ENCODE measurements at places on chromosomes 6 and 20. TPM values are rescaled to one million over a fixed set of nuclear protein-coding genes. Genes with fewer than 3 reads are reported as not detected.

Gene ANKRD6
- 2.2 TPM for total RNA-seq

Gene DLL1
- total RNA-seq = not detected

GRCh38 chr6:90586546-90586835 is 381 bp downstream of the MAP3K7 start:
- no peak for DNase-seq

GRCh38 chr6:48817333-48818051 is 645.6 kb downstream of the MMUT start:
- DNase-seq = no peak

DNA sequence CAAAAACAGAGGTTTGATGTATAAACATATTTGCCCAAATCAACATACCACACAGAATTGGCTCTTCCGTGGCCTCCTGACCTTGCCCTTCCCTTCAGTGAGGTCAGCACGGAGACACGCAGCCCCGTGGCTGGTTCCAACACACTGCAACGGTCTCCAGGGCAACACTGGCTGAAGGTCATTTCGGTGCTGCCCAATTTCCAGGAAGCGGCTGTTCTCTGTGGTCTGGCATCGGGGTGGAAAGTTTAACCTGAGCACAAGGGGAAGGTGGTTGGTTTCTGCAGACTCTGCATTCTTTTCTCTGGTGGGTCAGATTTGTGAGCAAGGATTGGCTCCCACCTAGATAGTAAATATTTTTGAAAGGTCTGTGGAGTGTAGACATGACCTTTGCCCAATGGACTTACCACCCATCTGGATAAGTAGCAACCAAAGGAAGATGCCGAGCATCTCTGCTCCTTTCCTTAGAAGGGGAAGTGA is 177.6 kb upstream of the PHACTR1 start:
- no peak for DNase-seq

Gene ABT1
- 29.9 TPM for total RNA-seq

GRCh38 chr6:147222160-147222838 is 18.1 kb downstream of the STXBP5 start:
- DNase-seq = no peak

Gene PI16
- not detected for total RNA-seq

- no peak for DNase-seq
These were observed 7.3 kb downstream of the NPBWR2 start for GRCh38 chr20:64099880-64100565.

GRCh38 chr6:6057442-6058053 is 50.8 kb upstream of the NRN1 start:
- DNase-seq = no peak

GRCh38 chr6:168380956-168381605 is 59.9 kb upstream of the SMOC2 start:
- DNase-seq = no peak

Gene SNAP91
- total RNA-seq = not detected

DNA sequence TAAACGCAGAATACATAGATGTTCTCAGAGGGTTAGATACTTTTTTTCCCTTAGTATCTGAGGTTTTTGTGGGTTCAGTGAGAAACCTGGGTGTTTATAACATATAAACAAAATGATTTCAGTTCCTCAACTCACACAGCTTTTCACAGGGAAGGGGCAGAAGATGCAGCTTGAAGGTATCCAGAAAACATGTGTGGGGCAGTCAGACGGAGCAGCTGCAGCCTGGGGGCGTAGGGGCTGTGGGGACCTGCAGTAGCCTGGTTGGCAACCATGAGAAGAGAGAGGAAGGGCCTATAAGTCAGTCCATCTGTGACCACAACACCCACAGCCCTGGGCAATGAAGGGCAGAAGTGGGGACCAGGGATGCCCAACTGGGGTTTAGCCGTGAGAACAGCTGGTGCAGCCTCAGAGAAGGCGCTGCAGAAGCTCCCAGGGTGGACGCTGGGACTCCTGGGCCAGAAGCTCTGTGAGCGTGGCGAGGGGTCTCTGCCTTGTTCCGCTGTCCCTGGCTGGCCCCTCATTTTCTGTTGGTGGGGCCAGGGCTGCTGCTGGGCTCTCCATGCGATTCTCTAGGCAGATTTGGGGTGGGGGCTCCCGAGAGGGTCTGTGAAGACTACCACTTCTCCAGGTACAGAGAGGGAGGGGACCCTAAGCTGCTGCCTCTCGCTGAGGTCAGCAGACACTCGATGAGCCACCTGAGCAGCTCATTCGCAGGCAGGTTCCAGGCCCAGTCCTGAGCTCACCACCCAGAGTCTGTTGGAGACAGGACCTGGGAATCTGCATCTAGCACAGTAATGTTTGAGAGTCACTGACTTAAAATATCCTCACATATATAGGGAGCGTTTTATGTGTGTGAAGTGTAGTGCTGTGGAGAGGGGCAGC is 181.2 kb downstream of the ZDHHC14 start:
- DNase-seq = no peak

DNA sequence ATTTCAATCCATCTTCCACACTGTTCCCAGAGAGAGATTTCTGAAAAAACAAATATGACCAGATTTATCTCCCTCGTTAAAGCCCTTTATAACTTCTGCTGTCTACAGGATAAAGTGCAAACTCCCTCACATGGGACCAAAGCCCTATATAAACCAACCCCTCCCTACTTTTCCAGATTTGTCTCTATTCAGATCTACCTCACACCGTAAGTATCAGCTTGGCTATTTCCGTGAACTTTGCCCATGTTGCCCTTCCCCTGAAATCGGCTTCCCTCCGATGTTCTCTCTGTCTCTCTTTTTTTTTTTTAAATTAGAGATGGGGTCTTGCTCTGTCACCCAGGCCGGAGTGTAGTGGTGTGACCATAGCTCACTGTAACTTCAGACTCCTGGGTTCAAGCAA is 12.1 kb upstream of the FAM8A1 start:
- DNase-seq = no peak

GRCh38 chr20:9994676-9995075 is 40.1 kb upstream of the ANKEF1 start:
- no peak for DNase-seq

- DNase-seq = no peak
These were observed 413.2 kb upstream of the JAG1 start for GRCh38 chr20:11086970-11087369.

Gene UNC93A
- total RNA-seq = not detected

- no peak for DNase-seq
These were observed 172.3 kb downstream of the EPM2A start for GRCh38 chr6:145562771-145563615.

DNA sequence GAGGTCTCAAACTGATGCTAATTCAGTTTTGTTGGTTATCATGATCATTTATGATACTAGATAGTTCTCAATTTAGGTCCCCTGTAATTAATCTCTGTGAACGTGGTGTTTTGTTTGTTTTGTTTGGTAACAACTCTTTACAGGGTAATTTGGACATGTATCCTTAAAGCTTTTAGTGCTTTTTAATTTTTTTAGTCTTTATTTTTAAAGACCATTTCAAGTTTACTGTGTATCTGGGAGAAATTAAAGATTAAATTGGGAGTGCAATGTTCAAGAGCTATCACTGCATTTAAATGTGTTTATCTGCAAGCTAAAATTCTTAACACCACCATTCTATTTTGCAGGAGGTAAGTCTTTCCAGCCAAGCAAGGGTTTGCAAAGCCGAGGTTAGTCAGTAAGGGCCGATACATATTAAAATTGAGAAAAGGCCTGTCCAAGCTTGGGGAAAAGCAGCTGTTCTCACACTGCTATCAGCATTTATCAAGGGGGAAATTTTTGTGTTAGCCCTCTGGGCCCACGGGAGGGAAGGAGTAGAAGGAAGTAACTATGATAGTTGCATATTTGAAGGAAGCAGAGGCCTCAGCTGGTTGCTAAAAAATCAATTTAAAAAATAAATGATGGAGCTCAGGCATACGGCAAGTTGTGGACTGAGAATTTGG is 59.3 kb upstream of the ZNF217 start:
- no peak for DNase-seq

Gene ENPP4
- total RNA-seq = 5.4 TPM

GRCh38 chr6:166289207-166290060 is 18.8 kb downstream of the PRR18 start:
- DNase-seq = no peak

- DNase-seq = no peak
These were observed 3.8 kb upstream of the MYBL2 start for GRCh38 chr20:43662943-43663655.

Gene ESR1
- not detected for total RNA-seq

Gene UNC5CL
- total RNA-seq = 1.6 TPM

DNA sequence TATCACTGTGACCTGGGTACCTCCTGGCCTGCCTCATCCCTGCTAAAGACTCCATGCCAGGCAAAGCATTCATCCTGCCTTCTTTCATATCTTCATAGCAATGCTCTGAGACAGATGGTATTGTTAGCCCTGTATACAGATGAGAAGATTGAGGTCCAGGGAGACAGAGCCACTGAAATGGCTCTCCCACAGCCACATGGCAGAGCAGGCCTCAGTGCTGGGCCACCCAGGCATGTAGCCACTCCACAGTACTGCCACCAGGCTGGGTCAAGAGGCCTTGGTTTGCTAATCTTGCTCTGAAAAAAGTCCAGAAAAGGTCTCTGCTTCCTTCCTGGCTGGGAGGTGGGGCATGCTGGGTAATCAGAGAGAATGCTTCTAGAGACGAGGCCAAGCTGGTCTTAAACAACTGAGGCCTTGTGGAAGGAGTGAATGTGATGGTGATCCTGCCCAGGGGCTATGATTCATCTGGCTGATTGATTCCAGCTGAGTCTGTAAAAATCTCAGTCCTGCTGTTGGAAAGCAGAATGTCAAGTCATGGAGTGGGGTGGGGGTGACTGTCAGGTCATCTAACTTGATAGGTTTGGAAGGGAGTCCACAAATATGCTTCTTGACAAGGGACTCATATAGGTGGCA is 29.8 kb downstream of the HM13 start:
- DNase-seq = no peak

DNA sequence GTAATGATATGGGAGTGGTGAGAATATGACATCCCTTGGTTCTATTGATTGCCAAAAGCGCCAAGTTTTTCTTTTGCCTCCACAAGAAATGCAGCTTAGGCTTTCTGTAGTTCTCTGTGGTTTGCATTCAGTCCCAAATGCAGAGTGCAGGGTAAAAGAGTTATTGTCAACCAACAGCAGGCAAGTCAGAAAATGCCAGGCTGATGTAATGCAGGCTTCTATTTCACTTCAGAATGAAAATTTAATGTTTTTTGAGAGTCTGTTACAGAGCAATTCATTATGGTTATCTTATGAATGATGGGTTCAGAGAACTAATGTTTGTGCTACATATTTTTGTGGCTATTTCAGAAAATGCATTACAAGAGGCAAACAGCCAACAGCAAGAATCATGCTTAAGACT is 293.5 kb downstream of the CENPW start:
- DNase-seq = no peak

- no peak for DNase-seq
These were observed 24.9 kb downstream of the ZNF292 start for GRCh38 chr6:87180105-87180728.

DNA sequence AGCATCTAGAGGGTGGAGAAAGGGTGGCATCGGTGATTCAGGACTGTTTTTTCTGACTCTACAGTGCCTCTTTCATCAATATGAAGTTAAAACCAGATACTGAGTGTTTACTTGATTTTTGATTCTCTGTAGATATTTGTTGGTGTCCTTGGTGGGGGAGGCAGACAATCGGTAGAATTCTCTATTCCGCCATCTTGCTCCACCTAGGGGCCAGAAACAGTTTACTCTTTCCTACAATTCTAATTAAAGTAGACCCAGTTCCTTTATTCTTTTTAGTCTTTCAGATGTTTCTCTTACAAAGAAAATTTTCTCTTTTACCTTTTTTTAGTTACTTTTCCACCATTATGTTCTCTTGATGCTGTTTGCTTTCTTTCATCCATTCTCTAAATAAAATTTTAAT is 162.1 kb upstream of the RAB32 start:
- DNase-seq = no peak

GRCh38 chr6:62345446-62345845 is 59.4 kb upstream of the KHDRBS2 start:
- DNase-seq = no peak

Gene GINS1
- 33.5 TPM for total RNA-seq

DNA sequence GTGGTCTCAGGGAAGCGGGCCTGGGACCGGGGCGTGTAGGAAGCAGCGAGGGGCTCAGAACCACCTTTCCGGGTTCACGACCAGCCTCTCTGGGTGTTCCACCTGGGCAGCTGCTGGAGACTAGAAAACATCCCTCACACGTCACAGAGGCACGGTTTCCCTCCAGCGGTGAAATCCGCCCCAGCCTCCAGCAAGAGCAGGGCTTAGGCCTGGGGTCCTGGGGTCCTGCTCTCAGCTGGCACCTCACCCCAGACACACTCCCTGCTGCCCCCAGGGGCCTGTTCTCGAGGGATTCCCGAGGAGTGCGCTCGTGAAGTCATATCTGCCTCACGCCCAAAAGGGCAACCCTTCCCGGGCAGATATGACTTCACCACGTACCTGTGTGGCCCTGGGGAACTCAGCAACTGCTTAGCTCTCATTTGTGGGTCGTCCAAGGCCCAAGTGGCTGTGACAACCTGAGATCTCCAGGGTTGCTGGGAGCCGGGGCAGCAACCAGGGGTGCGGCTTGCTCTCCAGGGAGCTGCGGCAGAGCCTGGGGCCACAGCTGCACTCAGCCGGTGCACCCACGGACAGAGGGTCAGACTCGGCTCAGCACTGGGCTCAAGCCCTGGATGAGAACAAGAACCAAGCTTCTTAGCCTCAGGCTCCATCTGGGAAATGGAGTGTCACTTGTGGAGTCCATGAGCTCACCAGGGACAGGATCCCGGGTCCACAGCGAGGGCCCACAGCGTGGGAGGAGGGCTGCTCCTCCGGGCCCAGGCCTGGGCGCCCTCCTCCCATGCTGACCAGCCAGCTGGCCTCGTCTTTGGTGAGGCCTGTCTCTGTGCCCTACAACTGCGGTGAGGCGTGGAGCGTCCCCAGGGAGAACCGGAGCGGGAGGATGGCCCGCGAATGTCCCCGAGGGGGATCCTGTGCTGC is 661 bp downstream of the FNDC11 start:
- DNase-seq = no peak

GRCh38 chr6:25942561-25943147 is 12.2 kb upstream of the SLC17A2 start:
- DNase-seq = no peak

DNA sequence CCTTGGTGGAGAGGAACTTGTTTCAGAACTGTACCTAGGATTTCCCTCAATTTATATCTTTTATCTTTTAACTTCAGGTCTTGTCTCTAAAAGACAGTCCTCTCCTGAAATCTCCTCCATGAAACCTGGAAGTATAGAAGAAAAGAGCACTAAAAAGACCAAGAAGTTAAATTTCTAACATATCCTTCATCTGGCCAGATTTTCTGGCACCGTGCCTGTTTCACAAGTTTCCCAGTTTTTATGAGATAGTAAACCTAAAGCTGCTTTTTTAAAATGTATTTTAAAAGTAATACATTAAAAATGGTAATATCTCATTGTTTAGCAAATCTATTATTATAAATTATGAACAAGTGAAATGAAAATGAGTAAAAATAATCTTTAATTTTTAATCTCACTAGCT is 348.3 kb upstream of the RSPO3 start:
- DNase-seq = no peak

DNA sequence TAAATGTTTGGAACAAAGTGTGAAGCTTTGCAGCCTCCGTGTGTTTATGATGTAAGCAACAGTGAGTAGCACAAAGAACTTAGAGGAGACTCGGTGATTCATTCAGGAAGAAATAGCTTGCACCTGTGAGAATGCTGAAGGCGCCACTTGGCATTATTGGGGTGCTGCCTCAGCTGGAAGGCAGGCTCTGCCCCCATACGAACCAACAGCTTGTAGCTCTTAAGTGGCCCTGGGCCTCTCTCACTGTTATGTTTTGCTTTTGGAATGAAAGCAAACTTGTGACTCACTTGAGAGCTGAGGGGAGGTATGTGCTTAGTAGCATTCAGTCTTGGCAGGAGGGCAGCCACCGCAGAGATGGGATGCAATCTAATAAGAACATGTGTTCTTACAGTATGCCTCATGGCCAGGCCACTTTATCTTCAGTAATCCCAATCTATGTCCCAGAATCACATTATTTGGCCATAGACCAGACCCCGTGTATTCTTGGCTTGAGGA is 310.7 kb downstream of the EYA4 start:
- DNase-seq = no peak

All from activated T-helper 2 cell treated with anti-CD3 and anti-CD28 coated beads, Interferon-gamma antibody, Interleukin-2, Interleukin-4, amounts not matched to agents 10 μg/mL and 5 μg/mL and 100 μg/mL, durations not matched to agents 14 hours and 24 hours and 36 hours (primary cell).